ENCODE measurements at places on chromosomes 11 and 22.

DNA sequence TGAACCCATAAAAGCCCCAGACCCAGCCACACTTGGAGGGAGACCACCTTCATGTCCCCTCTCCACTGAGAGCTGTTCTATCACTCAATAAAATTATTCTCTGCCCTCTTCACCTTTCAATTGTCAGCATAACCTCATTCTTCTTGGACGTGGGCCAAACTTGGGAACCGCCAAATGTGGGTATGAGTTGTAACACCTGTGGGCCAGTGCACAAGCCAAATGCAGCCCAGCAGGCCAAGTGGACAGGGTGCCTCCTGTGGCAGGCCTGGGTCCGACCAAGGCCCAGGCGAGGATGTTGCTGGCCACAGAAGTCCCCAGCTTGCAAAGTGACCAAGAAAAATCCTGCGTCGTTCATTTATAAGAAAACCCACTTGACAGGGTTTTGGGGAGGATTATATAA lies 621.2 kb downstream of the METTL15 start:
- DNase-seq: no peak

DNA sequence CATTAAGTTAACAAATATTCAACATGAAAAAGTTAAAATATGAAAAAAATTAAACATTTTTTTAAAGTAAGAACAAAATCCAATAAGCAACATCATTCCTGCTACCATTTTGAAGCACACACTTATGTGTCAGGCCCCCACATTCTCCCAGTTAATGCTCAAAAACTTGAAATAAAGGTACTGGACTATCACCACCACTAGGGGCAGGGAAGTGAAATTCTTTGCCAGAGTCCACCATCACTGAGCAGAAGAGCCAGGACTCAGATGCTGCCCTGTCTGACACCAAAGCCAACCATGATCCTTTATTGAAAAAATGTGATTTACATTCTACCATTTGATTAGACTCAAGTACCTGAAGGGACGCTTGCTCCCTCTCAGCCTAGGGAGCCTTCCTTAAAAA lies 39.1 kb downstream of the PITPNB start:
- DNase-seq: no peak

- no peak for DNase-seq
Observed at GRCh38 chr11:103649401-103649895, 387.0 kb upstream of the DDI1 start.

- DNase-seq: no peak
Observed at GRCh38 chr11:102154806-102155205, 44.6 kb downstream of the YAP1 start.

DNA sequence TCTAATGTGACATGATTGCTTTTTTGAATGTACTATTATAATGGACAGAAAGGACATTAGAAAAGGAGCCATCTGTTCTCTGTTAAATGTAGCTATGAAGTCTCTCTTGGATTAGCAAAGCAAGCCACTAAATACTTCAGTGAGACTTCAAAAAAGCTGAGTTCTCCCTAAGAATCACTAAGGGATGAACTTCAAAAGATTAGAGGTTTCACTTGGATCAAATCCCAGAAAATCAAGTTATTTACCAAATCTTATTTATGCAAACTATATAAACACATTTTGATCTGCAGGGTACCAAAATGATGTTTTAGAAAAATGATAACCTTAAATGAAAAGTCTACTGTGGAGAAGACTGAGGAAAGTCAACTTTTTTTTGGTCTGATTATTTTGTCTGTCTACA lies 82.1 kb upstream of the MTMR2 start:
- DNase-seq: no peak

GRCh38 chr11:129866311-129866710 lies 29.1 kb downstream of the NFRKB start:
- no peak for DNase-seq

DNA sequence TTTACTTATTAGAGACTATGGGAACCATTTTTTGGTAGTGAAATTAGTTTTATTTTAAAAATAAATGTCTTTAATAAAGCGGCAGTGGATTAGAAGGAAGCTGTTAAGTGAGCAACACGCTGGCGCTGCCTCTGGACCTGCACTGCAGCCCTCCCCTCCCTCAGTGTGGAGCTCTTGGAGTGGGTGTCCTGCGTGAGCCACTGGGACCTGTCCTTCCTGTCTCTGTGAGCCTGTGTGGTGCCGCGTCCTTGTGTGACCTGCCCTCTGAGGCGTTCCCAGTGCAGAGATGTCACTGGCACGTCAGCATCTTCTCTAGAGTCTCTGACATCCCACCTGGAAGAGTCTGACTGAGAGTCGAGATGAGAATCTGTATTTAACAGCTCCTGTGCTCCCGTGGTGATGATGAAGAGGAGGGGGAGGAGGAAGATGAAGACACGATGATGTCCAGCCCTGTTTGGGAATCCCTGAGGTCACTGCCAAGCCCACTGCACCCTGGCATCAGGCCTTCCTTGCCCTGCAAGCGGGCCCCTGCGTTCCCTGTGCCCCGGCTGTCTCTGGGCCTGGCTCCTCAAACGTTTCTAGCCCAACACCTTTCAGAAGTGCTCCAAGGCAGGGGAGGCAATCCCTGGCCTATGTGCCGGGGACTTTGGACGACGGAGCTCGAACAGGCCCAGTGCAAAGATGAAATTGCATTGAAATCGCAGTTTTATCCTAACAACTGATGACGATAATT lies 271.8 kb downstream of the TBC1D22A start:
- DNase-seq: no peak

DNA sequence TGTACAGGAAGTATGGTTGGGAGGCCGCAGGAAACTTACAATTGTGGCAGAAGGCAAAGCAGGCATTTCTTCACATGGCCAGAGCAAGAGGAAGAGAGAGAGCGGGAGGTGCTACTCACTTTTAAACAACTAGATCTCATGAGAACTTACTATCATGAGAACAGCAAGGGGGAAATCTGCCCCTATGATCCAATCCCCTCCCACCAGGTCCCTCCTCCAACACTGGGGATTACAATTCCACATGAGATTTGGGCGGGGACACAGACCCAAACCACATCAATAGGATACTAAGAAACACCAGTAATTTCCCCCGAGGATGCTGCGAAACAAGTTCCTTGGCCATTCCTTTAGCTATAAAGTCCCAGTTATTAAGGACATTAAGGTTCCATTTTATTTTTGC lies 94.1 kb upstream of the SC5D start:
- DNase-seq: no peak

DNA sequence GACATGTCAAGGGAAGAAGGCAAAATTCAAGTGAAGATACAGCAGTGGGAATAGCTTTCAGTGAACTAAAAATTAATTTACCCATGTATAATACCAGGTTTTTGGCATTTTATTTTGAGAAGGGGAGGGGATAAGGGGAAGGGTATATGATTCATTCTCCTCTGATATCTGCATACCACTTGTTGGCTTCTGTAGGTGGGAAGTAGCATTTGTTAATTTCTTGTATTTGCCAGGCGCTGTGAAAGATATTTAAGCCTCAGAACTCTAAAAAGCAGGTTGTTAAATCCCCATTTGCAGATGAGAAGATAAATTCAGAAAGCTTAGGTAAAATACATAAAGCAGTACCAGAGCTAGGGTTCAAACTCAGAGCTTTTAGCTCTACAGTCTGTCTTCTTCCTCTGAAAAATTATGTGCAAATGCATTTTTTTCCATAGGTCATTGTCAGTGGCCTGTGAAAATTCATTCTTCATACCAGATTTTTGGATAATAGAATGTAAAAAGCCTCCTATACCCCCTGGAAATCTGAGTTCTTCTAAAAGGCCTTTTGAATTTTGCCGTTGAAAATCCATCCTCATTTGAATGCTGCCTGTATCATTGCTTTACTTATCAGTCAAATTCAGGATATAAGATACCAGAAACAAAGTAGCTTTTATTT lies 221.3 kb downstream of the DDX10 start:
- no peak for DNase-seq

DNA sequence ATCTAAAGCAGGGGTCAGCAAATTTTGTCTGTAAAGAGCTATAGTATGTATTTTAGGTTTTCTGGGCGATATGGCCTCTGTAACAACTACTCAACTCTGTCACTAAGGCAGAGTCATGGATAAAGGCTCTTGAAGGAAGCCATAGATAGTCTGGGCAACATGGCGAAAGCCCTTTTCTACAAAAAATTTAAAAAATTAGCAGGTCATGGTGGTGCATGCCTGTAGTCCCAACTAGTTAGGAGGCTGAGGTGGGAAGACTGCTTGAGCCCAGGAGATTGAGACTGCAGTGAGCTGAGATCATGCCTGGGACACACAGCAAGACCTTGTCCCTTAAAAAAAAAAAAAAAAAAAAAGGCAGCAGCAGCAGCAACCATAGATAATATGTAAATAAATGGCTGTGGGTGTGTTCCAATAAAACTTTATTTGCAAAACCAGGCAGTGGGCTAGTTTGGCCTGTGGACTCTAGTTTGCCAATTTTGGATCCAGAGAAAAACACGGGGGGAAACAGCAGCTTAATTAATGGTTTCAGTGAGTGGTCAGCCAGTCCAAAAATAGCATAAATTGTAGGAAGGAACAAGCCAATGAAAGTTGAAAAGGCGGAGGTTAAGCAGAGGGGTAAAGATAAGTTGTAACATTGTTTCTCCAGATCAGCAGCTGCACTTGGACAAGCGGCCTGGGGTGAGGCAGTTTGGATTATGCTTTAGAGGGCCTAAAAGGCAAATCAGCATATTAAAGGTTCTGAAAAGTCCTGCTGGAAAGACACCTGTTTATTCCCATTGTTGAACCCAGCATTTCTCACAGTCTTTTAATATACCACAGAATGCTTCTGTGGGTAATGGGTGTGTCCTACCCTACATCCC lies 62.6 kb downstream of the KIAA1671 start:
- no peak for DNase-seq

DNA sequence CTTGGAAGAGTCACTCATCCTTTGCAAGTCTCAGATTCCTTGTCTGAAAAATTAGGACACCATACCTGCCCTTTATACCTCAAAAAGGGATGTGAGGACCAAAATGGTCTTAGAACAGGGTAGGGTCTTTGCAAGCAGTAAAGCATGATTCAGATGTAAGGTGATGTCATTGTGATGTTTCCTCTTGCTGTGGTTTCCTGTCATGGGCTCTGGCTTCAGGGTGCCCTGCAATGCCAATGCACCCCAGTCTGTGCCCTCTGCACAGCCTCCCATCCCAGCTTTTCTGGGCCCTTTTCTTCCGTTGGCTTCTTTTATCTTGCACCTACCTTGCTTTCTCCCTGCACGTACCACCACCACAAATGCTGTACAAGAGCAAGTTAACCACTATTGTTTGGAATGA lies 87.8 kb upstream of the NNMT start:
- peak; percentile 18 for DNase-seq
